ENCODE measurements at places on chromosomes 2 and 18.

GRCh38 chr2:15050483-15050882, 418.0 kb downstream of the LRATD1 start:
- no peak for DNase-seq

- DNase-seq: no peak
Measured at GRCh38 chr2:80040226-80040625, 264.3 kb downstream of the LRRTM1 start.

DNA sequence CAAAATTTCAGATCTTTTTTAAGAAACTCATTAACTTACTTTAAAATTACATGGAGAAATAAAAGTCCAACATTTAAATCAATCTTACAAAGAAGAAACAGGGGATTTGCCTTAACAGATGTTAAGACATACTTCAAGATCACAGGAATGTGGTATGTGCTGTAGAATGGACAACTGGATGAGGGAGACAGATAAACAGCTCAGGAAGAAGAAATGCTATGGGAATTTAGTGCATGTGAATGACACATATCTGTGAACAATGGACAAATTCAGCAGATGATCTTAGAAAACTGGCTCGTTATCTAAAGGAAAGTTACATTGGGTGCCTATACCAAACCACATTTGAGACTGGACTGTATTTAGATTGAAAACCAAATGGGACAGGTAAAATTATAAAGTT, 246.8 kb upstream of the AGAP1 start:
- DNase-seq: no peak

DNA sequence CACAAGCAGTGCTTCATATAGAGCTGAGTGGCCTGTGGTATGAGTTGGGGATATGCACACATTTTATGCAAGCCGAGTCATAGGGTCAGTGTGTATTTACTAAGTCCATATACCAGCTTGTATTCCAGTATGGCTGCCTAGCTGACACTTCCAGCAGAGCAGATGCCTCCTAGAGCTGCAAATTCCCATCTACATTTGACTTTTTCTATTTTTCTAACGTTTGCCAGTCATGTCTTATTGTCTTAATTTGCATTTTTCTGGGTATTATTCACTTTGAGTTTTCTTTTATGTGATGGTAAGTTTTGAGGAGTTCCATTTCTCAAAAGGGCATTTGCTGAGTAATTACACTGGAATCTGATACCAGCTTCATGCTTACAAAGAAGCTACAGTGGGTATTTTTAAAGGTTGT, 334.5 kb upstream of the CDH2 start:
- no peak for DNase-seq

GRCh38 chr18:2853926-2854664, 7.3 kb downstream of the EMILIN2 start:
- no peak for DNase-seq

DNA sequence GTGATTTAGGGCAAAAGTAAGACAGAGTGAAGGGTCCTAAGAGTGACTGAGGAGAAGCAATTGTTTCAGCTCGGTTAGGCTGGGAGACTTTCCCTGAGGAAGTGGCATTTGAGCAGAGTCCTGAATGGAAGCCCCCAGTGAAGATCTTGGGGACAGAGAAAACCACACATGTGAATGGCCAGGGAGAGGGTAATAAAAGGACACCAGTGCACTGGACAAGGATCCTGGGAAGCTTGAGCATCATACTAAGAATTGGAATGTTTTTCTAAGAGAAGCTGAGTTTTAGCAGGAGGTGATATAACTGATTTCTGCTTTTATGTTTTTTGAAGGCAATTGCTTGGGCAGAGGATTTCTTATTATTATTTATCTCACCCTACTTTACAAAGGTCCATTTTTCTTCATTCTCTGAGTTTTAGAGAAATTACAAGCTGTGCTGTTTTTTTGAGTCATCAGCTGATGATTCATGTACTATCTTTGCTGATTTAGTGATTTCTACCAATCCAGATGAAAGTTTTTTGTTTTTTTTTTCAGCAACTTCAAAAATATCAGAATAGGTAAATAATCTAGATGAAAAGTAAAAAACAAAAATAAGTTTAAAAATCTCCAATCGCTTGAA, 43.5 kb downstream of the MFSD6 start:
- DNase-seq: no peak

DNA sequence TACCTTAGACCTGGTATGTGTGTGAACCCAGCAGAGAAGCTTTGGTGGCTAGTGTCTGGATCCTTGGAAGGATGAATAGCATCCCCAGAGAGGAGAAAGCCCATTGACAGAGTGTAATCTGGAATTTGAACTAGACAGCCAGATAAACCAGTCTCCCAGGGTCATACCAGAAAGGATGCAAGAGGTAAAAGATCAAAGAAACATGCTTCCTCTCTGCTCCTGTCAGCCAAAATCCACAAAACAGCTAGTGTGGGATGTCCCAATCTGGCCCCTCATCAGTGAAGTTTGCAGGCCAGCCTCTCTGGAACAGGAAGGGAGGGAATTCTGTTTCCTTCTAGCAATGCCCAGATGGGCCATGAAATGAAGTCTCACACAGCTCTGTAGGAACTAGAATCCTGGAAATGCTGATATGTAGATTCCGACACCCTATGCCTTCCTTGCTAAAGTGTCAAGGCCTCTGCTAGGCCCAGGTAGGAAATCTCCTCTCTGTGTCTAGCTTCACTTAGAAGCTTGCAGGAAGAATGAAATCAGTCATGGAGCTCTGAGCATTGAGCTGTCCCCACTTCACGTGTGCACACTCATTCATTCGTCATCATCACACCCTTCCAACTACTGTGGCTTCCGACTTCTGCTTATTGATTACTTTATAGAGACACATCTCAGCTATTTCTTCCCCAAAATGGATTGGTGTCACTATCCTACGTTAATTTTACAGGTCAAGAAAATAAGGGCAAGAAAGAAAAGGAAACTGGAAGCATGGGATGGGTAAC, 38.0 kb downstream of the EVA1A start:
- no peak for DNase-seq

DNA sequence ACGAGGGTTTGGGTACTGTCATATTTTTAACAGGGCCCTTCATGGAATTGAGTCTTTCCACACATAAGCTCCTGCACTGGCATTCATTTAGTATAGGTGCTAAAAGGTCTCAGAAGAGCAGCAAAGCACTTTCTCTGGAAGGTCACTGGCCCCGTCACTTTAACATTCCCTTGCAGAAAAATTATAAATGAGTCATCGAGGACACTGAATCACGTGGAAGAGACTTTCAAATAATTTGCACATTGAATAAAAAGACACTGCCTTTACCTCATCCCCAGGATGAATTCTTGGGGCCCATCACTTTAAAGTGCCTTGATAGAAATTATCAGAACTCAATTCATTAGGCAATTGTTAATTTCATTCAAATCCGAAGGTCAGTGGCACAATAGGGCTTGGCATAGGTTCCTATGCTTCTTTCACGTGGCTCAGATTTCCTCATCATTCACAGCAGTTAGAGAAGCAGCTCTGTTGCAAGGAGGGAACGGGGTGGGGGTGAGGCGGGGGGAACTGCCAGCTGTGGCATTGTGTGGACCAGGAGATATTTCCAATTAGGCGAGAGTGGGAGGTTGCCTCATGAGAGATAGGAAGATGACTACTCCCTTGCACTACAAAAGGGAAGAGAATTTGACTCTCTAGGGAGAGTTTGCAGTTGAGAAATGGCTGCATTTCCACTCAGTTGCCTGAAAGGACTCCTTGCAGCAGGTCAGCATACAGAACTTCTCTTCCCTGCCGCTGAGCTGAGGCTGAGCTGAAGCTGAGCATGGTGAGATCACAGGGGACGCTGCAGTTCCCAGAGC, 86.3 kb upstream of the NPAS2 start:
- DNase-seq: no peak

DNA sequence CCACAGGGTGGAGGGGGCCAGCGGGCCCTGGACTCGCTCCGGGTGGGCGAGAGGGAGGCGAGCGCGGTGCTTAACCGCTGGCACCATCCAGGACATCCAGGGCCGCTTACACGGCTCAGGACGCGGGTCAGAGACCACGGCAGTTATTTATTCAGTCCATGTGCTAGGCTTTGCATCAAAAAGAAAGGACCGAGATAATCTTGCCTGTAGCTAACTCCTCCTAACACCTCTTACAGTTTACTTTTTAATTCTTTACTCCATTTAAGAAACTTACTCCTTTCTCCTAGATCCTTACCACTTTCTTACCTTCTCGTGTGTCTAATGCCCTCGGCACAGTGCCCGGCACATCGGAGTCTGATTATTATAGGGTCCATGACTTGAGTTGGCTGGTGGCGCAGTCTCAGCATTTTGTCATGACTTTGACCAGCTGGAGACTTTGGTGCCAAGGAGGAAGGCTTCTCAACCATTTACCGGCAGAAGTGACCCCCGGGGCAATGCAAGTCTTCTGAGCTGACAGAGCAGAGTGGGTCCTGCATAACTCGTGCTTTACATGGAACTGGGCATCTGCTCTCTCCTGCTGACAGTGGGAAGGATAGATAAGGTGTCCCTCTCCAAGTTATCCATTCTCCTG, 503 bp downstream of the ANXA4 start:
- no peak for DNase-seq

DNA sequence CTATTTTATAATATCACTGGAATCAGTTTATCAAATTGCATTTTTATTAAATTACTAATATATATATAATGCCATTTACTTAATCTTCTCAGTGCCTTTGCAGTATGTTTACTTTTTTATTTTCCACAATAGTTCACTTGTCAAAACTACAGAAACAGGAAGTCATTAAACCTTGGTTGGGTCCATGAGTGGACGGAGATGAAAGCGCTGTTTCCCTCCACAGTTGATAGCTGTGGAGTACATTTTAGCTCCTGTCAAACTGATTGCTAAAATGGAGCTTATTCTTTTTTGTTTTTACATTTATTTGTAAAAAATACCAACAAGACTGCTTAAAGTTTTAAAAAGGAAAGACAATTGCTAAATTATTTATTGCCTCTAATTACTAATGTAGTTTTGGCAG, 19.2 kb downstream of the MFF start:
- DNase-seq: no peak

- no peak for DNase-seq
Measured at GRCh38 chr2:45652090-45653031, 886 bp downstream of the PRKCE start.

DNA sequence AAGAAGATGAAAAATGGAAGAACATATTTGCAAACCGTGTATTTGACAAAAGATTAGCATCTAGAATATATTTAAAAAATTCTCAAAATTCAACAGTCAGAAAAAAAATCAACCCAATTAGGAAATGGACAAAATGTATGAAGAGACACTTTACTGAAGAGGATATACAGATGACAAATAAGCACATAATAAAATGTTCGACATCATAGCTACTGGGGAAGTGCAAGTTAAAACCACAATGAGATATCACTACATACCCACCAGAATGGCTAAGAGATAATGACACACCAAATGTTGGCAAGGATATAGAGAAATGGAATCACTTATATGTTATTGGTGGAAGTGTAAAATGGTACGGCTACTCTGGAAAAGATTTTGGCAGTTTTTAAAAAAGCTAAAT, 11.7 kb upstream of the NUP35 start:
- no peak for DNase-seq

DNA sequence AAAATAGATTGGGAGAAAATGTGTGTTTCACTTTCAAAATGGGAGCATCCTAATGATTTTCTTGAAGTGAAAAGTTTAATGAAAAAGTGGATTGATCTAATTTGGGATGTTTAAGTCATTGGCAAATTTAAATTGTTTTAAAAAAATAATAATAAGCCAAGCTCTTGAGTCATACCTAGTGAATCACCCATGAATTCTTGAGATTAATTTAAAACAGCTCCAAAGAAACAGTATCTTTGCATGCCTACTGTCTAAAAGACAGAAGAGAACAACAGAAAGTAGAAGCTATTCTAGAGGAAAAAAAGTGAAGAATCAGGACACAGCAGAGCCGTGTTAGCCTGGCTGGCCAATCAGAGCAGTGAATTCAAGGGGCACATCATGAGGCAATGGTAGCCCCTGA, 7.7 kb downstream of the ACVR1C start:
- DNase-seq: no peak

DNA sequence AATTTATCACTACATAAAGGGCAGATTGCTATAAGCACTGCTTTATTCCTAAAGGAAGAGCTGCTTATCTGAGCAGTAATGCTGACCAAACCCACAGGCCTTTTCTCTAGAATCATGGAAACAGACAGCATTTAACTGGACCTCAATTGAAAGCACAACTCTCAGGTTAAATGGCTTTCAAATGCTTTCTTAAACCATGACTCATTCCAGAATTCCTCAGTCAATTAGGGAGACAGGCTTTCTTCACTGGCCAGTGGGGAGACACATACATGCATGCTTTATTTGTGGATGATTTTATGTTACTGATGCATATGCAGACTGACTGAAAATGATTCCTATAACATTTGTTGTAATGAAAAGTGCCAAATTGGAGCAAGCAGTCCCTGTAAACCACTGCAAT, 114.6 kb downstream of the ACVR1 start:
- no peak for DNase-seq

- DNase-seq: peak; percentile 88
Measured at GRCh38 chr2:240560084-240560479, at the start of gene DUSP28. Gene DUSP28 (plus strand): TSS chr2:240560357. CDS start chr2:240560685, 328 bp downstream.

DNA sequence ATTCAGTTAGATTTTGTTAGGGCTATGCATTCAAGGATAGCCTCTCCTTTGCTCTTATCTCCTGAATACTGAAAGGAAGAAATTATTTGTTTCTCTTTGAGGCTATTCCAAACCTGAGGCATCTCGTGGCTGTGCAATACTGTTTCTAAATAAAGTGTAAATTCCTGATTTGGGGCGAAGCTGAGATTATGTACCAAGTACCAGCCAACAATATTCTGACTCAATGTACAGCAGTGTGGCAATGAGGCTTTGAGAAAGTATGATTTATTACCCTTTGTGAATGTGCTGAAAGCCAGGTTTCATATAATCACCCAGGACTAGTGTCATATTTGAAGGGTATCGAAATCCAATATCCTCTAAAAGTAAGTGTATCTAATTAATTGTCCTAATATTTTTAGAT, 113.5 kb downstream of the MEIS1 start:
- no peak for DNase-seq

GRCh38 chr2:98508709-98509066, 64.0 kb downstream of the INPP4A start:
- peak; percentile 69 for DNase-seq

DNA sequence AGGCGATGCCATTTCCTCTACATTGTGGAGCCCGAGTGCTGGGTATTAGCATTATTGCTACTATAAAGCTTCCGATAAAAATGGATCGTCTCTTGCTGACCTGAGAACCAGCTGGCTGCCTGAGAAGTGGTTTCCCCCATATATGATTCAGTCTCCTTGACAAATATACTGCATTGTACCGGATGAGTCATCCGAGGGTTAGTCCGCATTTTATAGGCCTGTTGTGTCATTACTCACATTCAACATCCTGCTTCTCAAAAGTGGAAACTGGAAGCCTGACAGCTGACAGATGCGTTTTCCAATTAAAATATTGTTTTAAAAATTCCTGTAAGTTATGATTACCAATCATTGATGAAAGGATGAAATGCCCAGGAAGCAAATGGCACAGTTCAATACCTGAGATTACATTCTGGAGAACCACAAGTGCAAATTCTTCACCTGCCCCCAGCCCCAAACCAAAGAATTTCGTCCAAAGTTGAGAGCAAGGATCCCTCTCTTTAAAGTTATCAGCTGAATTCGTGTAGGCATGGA, 65.7 kb downstream of the SPRED2 start:
- DNase-seq: no peak
